ENCODE measurements at places on chromosomes 16 and 17. TPM values are rescaled to one million over a fixed set of nuclear protein-coding genes. Genes with fewer than 3 reads are reported as not detected.

The CHAD gene
- total RNA-seq: not detected

The GDPD3 gene
- total RNA-seq: 6.9 TPM

GRCh38 chr16:53768593-53768992 is 64.6 kb downstream of the FTO start:
- no peak for DNase-seq

The ZPBP2 gene
- total RNA-seq: not detected

DNA sequence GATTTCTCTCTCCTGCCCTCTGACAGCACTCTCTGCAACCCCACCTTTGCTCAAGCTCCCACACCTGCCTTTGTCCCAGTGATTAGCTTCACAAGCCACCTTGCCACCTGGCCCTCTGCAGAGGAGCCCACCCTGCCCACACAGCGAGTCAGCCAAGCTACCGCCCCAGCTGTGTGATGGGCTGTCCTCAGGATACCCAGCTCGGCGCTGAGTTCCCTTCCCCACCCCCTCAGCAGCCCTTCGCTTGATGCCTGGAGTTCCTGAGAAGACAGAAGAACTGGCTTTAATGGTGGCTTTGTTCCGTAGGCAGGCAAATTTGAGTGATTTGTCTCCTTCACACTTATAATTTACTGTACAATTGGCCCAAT is 266.4 kb downstream of the CBLN1 start:
- peak; percentile 91 for DNase-seq

- no peak for DNase-seq
Observed at GRCh38 chr17:35191001-35191695, 3.0 kb downstream of the SLC35G3 start.

GRCh38 chr16:3691761-3692160 is 25.6 kb downstream of the TRAP1 start:
- DNase-seq: no peak

DNA sequence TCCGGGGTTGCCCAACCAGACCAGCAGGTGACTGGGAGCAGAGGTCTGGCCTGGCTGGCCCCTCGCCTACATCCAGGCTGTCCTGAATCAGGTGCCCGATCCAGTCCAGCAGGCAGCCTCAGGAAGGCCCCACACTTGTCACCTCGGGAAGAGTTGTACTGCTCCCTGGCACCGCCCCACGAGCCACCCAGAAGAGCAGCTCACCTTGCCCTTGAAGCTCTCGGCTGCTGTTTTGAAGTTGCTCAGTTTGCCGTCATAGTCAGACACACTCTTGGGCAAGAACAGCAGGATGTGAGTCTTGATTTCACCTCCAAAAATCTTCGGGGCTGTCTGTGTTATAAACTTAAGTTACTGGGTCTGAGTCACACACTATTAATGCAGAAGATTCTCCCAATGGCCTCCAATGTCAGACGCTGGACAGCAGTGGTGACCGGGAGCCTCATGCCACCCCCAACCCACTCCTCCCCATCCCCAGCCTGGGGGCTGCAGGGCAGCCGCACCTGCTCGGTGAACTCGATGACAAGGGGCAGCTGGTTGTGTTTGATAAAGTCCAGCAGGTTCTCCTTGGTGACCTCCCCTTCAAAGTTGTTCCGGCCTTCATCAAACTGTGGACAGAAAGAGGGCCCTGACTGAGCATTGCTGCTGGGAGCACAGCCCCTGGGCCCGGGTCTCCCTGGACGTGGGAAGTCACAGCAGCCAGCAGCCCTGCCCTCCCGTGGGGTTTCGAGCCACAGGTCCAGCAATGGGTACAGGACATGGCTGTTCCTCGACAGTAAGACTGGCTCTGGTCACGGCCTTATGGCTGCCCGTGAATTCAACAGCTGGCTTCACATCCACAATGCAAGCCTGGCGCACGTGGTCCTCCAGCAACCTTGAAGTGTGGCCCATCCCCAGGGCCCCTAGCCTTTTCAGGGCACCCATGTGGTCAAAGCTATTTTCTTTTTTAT is 12.2 kb upstream of the PPP1R27 start:
- no peak for DNase-seq

Measured in vagina (tissue), 2 donors.